ENCODE measurements at places on chromosomes 11 and 22.

DNA sequence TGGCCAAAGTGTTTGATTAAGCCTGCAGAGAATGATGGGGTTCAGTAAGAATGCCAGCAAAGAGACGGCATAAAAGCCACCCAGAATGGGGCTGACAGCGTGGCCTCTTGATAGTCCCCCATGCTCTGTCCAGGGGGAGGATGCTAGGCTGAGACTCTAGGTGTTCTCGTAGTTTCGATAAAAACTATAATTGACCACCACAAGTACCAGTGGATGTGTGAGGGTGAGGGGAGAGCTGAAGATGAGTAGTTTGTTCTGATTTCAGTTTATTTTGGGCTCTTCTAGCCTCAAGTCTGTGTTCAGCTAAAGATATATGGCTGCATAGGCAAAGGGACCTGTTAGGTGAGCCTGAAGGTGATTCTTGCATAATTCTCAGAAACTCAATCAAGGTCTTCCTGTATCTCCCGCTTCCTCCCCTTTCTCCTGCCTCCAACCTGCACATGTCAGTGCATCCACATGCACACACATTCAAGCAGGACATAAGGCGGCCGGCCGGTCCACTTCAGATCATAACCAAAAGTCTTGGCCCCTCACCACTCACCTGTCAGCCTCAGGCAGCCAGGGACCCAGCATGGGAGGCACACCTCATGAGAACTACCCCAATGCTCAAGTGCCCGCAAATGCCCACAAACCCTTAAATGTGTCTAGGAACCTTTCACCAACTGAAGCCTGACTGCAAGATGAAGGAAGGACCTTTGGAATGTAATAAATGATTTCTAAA is 31.2 kb downstream of the FLI1 start:
- no peak for DNase-seq

- DNase-seq = no peak
Measured at GRCh38 chr11:2806351-2807024, 79.1 kb downstream of the CDKN1C start.

- no peak for DNase-seq
Measured at GRCh38 chr11:12600829-12601228, 73.4 kb upstream of the TEAD1 start.

- no peak for DNase-seq
Measured at GRCh38 chr22:42397332-42398249, 34.6 kb downstream of the NFAM1 start.

GRCh38 chr22:48096851-48097665 is 1334.6 kb downstream of the TBC1D22A start:
- DNase-seq = no peak

DNA sequence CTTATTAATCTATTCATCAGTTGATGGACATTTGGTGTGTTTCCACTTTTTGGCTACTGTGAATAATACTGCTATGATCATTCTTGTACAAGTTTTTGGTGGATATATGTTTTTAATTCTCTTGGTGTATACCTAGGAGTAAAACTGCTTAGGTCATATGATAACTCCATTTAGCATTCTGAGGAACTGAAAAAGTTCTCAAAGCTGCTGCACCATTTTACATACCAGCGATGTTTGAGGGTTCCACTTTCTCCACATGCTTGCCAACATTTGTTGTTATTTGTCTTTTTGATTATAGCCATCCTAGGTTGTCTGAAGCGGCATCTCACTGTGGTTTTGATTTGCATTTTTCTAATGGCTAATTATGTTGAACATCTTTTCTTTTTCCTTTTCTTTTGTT is 4.1 kb upstream of the ACER3 start:
- DNase-seq = no peak

- DNase-seq = no peak
Measured at GRCh38 chr11:82701847-82702520, 31.7 kb downstream of the FAM181B start.

DNA sequence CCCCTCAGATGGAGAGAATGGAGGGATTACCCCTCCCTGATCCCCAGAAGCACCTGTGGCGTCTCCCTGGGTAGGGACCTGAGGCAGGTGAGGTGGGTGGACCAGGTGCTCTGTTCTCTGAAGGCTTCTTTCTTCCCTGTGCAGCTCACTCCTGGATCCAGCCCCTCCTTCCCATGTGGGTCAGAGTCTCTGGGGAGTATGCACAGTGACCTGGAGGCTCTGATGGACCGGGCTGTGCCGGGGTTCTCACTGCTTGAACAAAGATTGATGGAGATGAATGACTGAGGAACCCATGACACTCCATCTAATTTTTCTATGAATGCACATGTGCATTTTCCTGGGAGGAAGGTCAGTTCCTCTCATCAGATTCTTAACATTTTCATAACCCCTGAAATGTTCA is 78.6 kb upstream of the SHANK2 start:
- DNase-seq = no peak

DNA sequence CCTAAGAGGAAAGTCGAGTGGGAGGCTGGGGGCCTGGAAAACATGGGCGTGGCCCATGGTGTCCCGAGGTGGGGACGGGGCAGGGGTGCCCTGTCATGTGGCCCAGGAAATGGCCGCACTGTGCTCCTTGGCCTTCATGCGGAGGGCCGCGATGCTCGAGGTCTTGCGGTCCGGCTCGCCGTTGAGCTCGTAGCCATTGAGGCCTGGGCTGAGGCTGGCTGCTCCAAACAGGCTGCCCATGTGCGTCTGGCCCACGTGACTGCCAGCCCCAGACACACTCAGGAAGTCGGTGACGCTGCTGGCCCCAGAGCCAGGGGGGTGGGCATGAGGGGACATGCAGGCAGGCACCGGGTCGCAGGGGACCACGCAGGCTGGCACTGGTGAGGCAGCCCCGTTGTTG is 45.2 kb downstream of the ALX4 start:
- no peak for DNase-seq

DNA sequence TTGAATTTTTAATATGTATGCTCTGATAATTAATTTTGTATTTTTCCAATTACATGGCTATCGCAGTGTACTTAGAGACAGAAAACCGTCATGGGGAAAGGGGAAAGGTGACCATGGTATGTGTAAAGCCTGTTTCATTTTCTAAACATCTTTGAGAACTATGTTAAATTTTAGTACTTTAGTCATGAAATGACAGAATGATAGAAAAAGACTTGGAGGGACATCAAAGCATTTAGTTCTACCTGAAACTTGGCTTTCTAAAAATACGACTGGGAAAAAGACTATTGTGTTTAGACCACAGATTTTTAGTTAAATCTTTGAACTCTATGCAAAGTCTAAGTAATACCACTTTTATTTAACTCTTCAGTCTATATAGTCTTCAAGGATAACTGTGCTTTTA is 54.1 kb downstream of the MAML2 start:
- no peak for DNase-seq

GRCh38 chr11:89736566-89736965 is 26.5 kb downstream of the TRIM77 start:
- DNase-seq = no peak

DNA sequence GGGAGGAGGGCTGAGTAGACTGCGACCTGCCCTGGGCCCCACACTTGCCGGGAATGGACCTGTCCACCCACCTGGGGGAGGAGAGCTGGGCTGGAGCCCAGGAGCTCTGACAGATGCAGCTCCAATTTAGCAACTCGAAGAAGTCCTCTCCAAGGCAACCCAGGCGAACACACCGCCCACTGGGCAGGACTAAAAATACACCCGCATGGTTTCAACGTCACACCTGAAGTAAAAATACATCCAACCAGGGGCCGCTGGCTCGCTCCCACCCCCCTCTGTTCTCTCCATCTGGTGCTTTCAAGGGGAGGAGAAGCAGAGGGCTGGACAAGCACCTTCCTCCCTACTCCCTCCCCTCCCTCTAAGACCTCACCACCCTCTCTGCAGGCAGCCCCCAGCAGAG is 119.9 kb downstream of the FEZ1 start:
- peak; percentile 67 for DNase-seq

GRCh38 chr11:67057205-67057672 is 592 bp downstream of the RHOD start:
- DNase-seq = no peak

- DNase-seq = no peak
Measured at GRCh38 chr11:124482362-124483147, 37.1 kb upstream of the OR8B8 start.

DNA sequence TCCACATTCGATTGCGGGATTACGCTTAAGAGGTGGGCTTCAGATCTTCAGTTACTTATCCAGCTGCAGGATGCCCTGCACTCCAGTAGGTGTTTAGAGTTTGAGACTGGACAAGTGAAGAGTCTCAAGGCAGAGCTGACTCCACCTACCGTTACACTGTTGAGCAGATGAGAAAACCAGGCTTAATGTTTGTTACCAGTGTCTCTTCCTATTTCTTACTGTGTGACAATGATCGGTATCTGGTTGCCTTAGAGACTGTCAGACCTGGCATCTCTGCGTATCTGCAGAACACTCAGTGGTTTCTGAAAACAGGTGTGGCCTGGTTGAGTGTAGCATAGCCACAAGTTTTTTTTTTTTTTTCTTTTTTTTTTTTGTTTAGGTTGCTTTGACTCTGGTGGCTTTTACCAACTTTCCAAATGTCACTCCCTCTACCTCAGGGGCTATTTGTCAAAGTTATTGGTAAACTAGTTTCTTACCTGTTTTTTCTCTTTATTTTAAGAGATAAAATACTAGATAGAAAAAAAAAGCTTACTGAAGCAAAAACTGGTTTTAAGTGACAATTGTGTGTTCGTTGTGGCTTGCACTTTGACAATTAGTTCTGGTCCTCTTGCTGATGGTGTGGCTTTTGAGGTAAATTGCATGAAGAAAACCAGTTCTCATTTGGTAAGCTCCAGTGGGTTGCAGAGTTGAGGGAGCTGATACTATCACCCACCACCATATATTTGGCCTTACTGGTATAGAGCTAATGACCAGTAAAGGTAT is 284.8 kb downstream of the ETS1 start:
- no peak for DNase-seq

GRCh38 chr22:44192098-44192815 is 11.5 kb downstream of the PARVG start:
- DNase-seq = no peak

DNA sequence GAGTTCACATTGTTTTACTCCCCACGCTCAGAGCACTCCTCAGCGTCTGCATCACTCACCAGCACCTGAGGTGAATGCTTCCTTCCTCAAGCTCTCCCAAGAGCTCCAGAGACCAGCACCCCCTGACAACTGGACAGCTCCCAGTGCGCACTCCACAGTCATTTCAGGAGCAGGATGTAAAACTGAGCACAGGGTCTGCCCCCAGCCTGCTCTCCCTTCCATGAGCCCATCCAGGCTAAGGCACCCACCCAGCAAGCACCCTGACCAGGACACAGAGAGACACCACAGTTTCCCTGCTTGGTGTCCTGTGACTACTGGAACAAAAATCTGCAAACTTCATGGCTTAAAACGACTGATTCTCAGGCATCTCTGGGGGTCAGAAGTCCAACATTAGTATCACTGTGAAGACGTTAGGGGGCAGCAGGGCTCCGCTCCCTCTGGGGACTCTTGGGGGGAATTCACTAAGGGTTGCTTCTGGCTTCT is 3.3 kb downstream of the SCGB1D2 start:
- peak; percentile 9 for DNase-seq

DNA sequence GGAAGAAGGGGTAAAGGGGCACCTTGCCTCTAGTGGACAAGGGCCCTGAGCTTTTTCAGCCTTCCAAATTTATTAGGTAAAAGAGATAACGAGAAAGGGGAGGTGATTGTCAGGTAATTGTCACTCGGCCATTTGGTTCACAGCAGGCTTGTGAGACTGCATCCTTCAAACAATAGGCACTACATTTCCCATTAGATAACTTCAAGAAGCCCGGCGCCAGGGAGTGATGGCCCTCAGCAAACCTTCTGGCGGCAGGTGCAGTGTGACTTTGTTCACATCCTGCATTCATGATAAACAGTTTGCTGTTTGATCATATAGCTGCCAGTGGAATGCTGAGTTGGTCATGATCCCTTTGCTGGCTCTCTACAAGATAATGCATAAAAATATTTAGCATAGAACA is 185.1 kb downstream of the CWF19L2 start:
- no peak for DNase-seq

- no peak for DNase-seq
Measured at GRCh38 chr11:86696004-86696403, 23.6 kb upstream of the ME3 start.

GRCh38 chr11:46718155-46719019 is 626 bp upstream of the F2 start:
- DNase-seq = peak; percentile 8

- no peak for DNase-seq
Measured at GRCh38 chr11:64609436-64610047, 18.5 kb downstream of the SLC22A12 start.

DNA sequence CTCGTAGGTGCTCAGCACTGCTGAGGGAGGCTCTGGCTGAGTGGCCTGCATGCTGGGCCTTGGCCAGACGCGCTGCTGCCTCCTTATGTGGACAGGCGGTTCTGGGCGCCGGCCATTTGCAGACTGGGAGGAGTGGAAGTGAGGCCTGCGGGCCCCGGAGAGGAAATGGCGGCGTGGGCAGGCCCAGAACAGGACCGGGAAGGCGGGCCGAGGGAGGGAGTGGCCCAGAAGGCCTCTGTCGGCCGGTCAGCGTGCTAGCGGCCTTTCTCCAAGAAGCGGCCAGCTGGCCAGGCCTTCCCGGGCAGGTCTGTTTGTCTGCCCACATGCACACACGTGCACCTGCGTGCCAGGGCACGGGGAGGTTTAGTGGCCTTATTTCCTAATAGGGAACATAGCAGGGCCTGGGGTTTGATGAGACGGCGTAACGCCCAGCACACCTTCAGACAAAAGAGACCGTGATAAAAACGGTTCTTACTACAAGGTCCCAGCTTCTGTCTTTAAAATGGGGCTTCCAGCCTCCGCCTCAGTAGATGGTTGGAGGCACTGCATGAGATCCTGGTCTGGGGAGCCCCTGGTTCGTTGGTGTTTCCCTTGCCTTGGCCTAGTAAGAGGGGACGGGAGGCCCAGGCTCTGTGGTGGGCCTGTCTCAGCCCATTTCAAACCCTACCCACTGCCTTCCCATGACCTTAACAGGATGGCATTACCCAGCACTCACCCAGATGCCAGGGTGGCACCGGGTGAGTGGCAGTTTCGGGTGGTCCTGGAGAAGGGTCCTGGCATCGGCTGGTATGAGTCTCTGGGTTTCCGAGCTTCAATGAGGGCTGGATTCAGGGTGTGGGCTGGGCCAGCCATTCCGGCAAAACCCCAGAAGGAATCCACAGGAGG is 65.1 kb upstream of the PPARA start:
- DNase-seq = no peak

DNA sequence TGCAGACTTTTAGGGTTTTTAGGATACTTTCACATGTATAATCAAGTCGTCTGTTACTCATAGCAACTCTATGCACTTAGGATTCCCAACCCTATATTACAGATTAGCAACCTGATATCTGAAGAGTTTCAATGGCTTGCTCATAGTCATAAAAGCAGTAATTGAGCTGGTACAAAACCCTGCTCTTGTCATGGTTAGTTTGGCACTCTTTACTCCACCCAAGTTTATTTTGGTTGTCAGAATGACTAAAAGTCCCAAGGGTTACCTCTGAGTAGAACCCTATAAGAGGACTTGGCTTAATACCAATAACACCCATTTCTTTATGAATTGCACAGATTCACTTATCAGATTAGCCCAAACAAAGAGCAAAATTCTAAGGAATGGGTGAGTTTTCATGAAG is 550.6 kb downstream of the SOX6 start:
- no peak for DNase-seq

GRCh38 chr11:70581991-70582885 is 183.9 kb downstream of the CTTN start:
- no peak for DNase-seq

Data from right lung (tissue), 10 donors.